ENCODE measurements at places on chromosomes 4 and X.

DNA sequence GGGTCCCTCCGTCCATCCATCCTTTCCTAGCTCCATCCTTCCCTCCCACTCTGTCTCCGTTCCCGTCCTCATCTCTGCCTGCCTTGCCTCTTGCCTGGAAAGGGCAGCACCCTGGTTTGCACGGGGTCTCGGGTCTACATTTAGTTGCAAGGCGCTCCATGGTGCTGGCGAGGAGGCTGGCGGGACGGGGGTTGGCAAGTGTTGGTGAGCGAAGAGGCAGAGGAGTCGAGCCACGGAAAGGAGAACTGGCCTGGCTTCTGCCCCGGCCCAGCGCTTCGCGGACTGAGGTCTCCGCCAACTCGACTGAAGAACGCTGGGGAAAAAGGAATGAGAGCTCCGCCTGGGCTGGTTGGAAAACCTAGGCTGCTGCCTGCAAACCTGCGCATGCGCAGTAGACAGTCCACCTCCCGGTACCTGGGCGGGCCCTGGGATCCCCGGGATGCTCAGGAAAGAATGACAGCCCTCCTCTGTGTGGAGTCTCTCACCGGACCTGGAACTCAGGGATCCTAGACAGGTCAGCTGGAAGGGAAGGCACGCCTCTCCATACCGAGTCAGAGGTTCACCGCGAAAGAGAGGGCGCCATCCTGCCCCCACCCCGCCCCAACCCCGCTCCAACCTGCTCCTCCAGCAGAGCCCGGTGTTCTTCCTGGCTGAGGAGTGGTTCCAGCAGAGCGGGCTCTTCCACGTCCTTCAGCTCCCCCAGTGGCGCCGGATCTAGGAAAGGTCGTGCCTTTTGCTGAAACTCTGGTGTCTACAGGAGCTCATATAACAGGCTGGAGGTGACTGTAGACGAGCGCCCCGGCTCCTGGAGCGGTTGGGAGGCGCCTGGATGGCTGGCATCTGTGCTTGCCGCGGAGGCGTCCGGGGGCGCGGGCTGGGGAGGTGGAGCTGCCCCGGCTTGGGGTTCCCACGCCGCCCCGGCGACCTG is 6.0 kb downstream of the FRG2 start:
- DNase-seq: peak; percentile 31
- H3K27ac ChIP-seq: no peak overlapping the region
- peaks cover 52% of the 10 kb centered on the region for H3K27me3 ChIP-seq
- H3K4me3 ChIP-seq: peak overlapping the region; percentile 76

DNA sequence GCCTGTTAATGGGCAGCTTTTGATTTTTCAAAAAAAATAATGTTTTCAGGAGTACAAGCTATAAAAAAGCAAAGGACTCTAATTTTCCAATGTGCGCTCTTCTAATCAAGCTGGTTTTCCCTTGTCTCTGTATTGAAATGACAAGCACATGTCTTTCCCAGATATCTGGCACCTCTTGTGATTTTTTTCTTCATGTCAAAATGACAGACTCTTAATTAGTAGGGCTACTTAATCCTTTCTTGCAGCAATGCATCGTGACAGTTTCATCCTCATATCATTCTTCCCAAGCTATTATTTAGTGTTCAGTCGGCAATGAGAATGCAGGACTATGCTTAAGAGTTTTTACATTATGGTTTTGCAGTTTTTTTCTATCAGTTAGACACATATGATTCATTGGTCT is 139.5 kb downstream of the MAGEC1 start:
- H3K4me3 ChIP-seq: no peak overlapping the region
- H3K27ac ChIP-seq: no peak overlapping the region
- no peaks in the 10 kb centered on the region for H3K27me3 ChIP-seq
- no peaks in the 10 kb centered on the region for H3K36me3 ChIP-seq

DNA sequence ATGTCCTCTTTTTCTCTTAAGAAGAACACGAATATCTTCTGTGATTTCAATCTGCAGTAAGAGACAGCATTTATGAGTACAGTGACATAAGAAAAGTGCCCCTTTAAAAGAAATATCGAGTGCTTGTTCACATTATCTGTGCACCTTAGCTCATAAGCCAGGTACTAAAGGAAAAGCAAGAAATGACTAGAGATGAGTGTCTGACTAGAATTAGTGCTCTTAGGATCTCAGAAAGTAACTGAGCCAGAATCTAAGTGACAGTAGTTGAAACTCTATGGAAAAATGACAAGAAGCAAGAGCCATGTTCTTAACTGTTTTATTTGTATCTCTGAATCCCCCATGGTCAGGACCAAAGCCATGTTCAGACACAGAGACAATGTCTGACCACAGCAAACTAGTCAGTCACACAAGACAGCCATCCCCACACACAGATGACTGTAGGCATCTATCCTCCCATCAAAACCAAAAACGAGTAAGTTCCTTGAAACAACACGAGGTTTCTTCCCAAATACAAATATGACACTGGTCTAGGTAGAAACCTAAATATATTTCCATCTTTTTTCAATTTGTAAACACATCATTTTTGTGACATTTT is 36.8 kb downstream of the ACSL4 start:
- H3K27ac ChIP-seq: no peak overlapping the region
- H3K27me3 ChIP-seq: no peaks in the 10 kb centered on the region
- H3K4me1 ChIP-seq: peaks cover 6% of the 10 kb centered on the region

GRCh38 chr4:20493761-20494353 is 206.4 kb upstream of the PACRGL start:
- H3K36me3 ChIP-seq: no peaks in the 10 kb centered on the region
- no peak for DNase-seq
- no peaks in the 10 kb centered on the region for H3K4me1 ChIP-seq
- no peak overlapping the region for H3K4me3 ChIP-seq

DNA sequence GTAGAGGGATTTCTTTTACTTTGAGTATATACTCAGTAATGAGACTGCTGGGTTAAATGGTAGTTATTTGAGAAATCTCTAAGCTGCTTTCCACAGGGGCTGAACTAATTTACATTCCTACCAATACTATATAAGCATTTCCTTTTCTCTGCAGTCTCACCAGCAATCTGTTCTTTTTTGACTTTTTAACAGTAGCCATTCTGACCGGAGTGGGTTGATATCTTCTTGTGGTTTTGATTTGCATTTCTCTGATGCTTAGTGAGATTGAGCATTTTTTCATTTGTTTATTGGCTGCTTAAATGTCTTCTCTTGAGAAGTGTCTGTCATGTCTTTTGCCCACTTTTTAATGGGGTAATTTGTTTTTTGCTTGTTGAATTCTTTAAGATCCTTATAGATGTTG is 43.3 kb downstream of the SPCS3 start:
- no peaks in the 10 kb centered on the region for H3K36me3 ChIP-seq
- no peak for DNase-seq
- no peak overlapping the region for H3K4me3 ChIP-seq
- H3K4me1 ChIP-seq: no peaks in the 10 kb centered on the region
- H3K27me3 ChIP-seq: no peaks in the 10 kb centered on the region

DNA sequence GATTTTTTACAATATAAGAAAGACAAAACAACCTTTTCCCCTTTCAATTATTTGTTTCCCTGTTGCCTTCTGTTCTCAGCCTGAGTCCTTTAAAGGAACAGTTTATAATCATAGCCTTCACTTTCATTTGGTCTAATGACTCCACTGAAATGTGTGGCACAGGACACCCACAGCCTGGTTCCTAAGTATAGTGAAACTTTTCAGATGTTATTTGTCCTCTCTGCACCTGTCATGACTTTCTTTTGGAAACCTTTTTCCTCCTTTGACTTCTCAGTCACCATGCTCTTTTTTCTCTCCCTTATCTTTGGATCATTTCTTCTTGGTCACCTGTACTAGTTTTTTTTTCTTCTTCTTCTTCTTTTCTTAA is 237.8 kb upstream of the ANXA3 start:
- peaks cover 11% of the 10 kb centered on the region for H3K27me3 ChIP-seq
- no peaks in the 10 kb centered on the region for H3K36me3 ChIP-seq
- no peak for DNase-seq

GRCh38 chr4:76831711-76832373 is 66.1 kb downstream of the SOWAHB start:
- H3K36me3 ChIP-seq: no peaks in the 10 kb centered on the region
- H3K27me3 ChIP-seq: peaks cover 5% of the 10 kb centered on the region
- DNase-seq: no peak
- H3K4me1 ChIP-seq: no peaks in the 10 kb centered on the region

- H3K27me3 ChIP-seq: no peaks in the 10 kb centered on the region
- H3K4me1 ChIP-seq: peaks cover 5% of the 10 kb centered on the region
- H3K4me3 ChIP-seq: no peak overlapping the region
- H3K27ac ChIP-seq: no peak overlapping the region
Measured at GRCh38 chr4:38829237-38829636, 24.6 kb upstream of the TLR1 start.

DNA sequence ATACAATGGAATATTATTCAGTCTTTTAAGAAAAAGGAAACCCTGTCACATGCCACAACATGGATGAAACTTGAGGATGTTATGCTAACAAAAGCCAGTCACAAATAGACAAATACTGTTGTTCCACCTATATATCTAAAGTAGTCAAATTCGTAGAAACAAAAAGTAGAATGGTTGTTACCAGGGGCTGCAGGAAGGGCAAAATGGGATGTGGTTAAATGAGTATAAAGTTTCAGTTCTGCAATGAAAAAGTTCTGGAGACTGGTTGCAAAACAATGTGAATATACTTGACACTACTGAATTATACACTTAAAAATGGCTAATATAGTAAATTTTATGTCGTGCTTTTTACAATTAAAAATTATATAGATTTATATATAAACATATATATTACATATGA is 12.2 kb downstream of the SPOCK3 start:
- no peak for DNase-seq
- H3K27me3 ChIP-seq: no peaks in the 10 kb centered on the region
- H3K4me1 ChIP-seq: no peaks in the 10 kb centered on the region
- no peaks in the 10 kb centered on the region for H3K36me3 ChIP-seq
- no peak overlapping the region for H3K4me3 ChIP-seq

DNA sequence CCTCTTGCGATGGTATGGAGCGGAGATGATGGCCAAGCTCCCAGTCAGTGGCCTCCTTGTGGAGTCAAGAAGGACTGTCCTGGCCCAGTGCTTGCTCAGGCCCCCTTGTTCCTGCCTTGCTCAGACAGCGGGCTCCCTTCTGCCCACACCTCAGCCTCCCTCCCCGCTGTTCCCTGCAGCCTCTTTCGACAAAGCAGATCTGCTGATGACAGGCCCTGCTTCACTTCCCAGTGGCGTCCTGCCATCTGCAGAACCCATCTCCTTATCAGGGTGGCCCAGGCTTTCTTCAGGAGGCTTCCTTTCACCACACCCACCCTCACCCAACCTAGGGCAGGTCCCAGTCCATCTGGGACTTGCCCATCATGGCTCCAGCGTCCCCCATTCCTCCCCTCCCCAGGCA is 80.0 kb downstream of the CLDN34 start:
- H3K4me3 ChIP-seq: no peak overlapping the region
- no peaks in the 10 kb centered on the region for H3K27me3 ChIP-seq
- no peak overlapping the region for H3K27ac ChIP-seq
- H3K36me3 ChIP-seq: no peaks in the 10 kb centered on the region
- DNase-seq: no peak

DNA sequence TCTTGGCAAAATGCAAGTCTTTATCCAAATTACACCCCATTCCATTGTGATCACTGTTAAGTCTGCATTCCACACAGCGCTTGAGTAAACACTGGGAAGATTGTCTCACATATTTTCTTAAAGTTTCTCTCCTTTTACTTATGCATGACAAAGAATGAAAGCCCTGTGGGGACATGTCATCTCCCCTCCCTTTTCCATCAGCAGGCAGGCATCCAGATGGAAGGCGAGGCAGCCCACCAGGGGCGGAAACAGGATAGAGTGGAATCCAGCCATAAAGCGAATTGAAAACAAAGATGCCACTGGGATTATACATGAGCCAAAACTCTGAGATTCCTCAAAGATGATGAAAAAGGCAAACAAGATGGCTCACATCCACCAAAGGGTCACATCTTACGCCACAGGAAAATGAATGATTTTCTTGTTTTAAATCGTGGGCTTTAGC is 78.2 kb downstream of the AFAP1 start:
- H3K4me1 ChIP-seq: peaks cover 23% of the 10 kb centered on the region
- H3K36me3 ChIP-seq: peaks cover 11% of the 10 kb centered on the region
- H3K27ac ChIP-seq: no peak overlapping the region
- no peaks in the 10 kb centered on the region for H3K27me3 ChIP-seq
- no peak for DNase-seq
- no peak overlapping the region for H3K4me3 ChIP-seq

- H3K27me3 ChIP-seq: no peaks in the 10 kb centered on the region
- H3K4me3 ChIP-seq: peak overlapping the region; percentile 90
- no peak for DNase-seq
Measured at GRCh38 chrX:103919270-103919637, 43.2 kb upstream of the TMSB15B start.

- peaks cover 3% of the 10 kb centered on the region for H3K27me3 ChIP-seq
- H3K36me3 ChIP-seq: no peaks in the 10 kb centered on the region
- H3K4me3 ChIP-seq: no peak overlapping the region
Measured at GRCh38 chr4:107129076-107129475, 93.0 kb upstream of the DKK2 start.

DNA sequence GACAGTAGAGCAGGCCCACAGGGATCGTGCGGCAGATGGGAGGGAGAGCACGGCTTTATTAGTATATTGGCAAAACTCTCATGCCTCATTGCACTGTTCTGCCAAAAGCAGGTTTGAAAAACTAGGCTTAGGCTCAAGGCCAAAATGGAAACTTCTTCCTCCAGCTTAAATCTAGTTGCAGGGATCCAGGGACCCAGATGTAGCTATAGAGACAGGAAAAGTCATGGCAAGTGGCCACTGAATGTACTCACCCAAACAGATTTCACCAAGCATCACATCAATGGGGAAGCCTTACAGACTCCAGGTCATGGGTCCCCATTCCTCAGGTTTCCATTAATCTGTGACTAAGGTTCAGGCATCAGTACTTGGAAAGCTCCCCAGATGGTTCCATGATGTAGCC is 149.2 kb downstream of the STK32B start:
- H3K27me3 ChIP-seq: no peaks in the 10 kb centered on the region
- H3K4me1 ChIP-seq: no peaks in the 10 kb centered on the region
- H3K4me3 ChIP-seq: no peak overlapping the region
- DNase-seq: no peak
- H3K36me3 ChIP-seq: no peaks in the 10 kb centered on the region

GRCh38 chr4:121457278-121457875 is 76.6 kb upstream of the QRFPR start:
- peaks cover 20% of the 10 kb centered on the region for H3K27me3 ChIP-seq
- DNase-seq: no peak
- no peak overlapping the region for H3K4me3 ChIP-seq
- no peaks in the 10 kb centered on the region for H3K4me1 ChIP-seq
- H3K36me3 ChIP-seq: no peaks in the 10 kb centered on the region
- H3K27ac ChIP-seq: no peak overlapping the region
